ENCODE measurements at places on chromosomes 4 and X.

DNA sequence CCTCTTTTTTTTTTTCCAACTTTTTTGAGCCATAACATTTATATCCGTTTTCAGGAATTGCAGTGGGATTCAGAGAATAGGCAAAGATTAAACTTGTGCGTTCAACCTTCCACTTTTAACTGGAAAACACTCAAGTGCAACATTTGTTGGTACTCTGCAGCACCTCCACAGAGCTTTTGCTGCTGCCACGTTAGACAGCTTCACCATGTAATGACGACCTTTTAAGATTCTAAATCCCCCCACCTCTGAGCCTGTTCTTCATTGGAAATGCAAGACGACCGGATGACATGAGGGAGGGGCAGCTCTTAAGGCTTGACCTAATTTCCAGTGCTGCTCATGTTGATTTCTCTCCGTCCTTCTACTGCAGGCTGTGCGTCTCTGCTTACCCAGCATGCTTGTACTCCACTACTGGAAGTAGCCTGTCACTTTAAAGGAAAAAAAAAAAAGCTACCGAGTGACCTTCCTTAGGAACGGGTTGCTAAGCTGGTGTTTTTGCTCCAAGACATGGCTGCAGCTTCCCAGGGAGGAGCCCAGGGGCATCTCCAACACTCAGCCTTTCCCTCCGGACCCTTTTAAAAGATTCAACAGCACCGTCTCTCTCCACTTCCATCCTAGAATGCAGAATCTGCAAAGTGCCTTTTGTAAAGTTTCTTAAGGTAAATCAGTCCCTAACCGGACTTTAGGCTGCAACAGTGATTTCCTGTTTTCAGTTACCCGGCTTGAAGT lies at the start of gene CC2D2A:
CC2D2A (plus strand) TSS at position 481 of the 726 bp plus-strand sequence. CDS start 6,051 bp downstream, outside the sequence.
- no peak for DNase-seq

GRCh38 chrX:31039327-31039711 lies 32.5 kb downstream of the FTHL17 start:
- DNase-seq: no peak

- DNase-seq: no peak
Observed at GRCh38 chr4:186693159-186693815, 30.4 kb downstream of the FAT1 start.

DNA sequence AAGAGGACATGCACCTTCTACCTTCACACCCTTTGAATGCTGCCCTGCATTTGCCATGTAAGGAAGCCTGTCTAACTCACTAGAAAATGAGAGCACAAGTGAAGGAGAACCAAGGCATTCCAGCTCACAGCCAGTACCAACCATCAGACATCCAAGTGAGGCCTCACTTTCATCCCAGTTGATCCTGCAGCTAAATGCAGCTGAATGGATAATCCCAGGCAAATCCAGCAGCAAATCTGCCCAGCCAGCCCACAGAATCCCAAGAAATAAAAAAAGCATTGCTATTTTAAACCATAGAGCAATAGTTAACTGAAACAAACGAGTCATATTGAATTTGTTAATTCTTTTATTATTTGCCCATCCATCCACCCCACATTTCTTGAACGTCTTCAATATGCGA lies 112.5 kb downstream of the C4orf33 start:
- no peak for DNase-seq

- no peak for DNase-seq
Observed at GRCh38 chrX:39261446-39262147, 460.3 kb downstream of the MID1IP1 start.

DNA sequence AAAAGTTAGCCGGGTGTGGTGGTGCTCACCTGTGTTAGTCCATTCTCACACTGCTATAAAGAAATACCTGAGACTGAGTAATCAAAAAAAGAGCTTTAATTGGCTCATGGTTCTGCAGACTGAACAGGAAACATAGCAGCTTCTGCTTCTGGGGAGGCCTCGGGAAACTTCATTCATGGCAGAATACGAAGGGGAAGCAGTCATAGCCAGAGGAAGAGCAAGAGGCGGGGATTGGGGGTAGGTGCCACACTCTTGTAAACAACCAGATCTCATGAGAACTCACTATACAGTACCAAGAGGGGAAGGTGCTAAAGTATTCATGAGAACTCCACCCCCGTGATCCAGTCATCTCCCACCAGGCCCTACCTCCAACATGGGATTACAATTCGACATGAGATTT lies 64.1 kb downstream of the BEND4 start:
- no peak for DNase-seq

GRCh38 chrX:19811807-19812604 lies 75.4 kb downstream of the SH3KBP1 start:
- no peak for DNase-seq

DNA sequence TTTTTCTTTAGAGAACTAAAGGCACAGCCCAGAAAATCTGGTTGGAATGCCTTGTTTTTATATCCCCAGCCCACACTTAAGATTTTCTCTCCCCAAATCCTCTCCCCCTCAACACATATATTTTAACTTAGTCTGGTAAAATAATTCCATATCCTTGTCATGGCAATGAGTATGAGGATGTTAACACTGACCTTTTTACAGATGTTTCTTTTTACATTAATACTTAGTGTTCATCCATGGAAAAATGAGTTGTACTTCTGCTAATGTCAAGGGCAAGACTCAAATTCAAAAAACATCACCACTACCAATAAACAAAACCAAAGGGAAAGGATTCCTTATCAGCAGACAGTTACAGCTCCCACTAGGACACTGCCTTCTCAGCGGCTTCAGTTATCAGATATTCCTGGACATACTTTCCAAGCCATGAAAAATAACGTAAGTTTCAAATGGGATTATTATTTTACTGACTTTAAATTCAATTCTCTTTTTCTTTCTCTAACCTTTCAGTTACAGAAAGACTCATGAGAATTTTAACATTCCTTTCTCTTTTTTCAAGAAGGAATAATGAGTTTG lies 83.3 kb downstream of the RASL11B start:
- no peak for DNase-seq

GRCh38 chrX:134512566-134512965 lies 52.6 kb downstream of the HPRT1 start:
- DNase-seq: no peak

DNA sequence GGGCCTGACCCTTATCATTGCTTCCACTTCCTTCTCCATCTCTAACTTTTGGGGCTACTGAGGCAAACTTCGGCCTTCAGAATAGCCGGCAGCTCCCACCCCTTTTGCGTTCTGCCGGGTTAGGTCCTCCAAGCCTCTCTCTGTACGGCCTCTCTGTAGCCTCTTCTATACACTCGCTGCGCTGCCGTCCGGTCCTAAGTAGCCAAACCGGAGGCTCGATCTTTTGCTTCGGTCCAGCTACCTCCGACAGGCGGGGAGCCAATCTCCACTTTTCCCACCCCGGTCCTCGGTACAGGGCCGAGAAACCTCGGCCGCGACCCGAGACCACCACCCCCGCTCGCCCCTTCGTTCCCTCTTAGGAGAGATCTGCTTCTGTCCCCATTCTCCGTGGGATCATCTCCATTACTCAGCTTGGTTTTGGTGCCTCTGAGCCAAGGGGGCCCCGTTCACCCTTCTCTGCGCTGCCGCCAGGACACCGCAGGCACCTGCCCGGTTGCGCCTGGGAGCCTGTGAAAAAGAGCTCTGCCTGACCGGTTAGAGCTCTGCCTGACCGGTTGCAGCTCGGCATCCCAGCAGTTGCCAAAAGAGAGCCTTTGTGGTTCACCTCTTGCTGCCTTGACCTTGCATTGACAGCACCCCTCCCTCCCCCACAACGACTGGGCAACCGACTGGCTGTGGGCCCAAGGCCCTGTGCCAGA lies 1.0 kb upstream of the HTR2C start:
- DNase-seq: no peak

DNA sequence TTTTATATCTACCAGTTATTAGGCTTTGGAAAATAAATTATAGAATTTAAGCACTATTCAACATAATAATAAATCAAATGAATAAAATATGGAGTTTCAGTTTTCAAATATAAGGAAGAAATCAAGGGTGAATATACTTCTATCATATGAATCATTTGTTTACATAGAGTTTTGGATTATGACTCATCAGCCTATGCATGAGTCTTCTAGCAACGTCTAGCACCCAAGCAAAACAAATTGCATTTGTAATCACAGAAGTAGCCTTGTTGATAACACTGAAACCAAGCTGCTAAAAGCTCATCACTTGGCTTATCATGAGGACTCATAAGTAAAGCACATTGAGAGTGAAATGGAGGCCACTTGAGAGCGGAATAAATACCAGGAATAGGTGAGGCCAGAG lies 434.6 kb downstream of the PCDH11X start:
- no peak for DNase-seq

- DNase-seq: no peak
Observed at GRCh38 chrX:2463973-2464676, 36.7 kb downstream of the DHRSX start.

DNA sequence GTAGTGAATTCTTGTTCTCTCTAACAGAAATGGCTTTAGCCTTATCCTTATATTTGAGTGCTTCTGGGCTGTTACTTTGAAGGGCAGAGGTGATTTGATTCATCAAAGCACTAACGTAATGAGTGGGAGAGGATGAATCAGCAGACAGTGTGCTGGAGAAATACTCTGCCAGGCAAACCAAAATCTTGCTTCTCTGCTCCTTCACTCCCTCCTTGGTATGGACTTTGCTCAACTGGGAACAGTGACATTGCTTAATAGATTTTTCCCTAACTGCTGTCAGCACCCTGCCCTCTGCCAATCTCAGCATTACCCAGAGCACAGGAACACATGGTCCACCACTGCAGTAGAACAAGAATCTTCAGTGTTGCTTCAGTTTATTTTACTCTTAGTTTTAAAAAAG lies 56.0 kb downstream of the PDLIM5 start:
- no peak for DNase-seq

DNA sequence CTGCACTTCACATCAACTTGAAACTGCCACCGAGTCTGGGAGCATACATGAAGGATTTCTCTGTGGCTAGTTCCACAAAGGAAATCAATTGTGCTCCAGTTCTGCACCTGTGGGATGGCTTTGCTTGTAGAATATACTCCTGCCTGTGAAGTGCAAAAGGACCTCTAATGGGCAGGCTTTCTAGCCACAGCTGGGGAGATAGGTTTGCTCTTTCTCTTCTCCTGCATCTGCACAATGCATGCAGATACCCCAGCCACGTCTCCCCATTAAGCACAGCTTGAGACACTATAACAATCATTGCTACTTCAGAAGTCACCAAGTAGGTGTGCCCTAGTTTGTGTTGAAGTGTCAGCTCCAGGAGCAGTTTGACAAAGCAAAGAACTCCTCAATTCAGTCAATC lies 364.6 kb downstream of the ZIC3 start:
- DNase-seq: no peak

- DNase-seq: no peak
Observed at GRCh38 chr4:177511611-177512010, 69.4 kb upstream of the AGA start.

- no peak for DNase-seq
Observed at GRCh38 chrX:38664285-38664684, 102.9 kb downstream of the TSPAN7 start.

- DNase-seq: peak; percentile 17
Observed at GRCh38 chr4:173333658-173334084, 487 bp downstream of the HMGB2 start.

DNA sequence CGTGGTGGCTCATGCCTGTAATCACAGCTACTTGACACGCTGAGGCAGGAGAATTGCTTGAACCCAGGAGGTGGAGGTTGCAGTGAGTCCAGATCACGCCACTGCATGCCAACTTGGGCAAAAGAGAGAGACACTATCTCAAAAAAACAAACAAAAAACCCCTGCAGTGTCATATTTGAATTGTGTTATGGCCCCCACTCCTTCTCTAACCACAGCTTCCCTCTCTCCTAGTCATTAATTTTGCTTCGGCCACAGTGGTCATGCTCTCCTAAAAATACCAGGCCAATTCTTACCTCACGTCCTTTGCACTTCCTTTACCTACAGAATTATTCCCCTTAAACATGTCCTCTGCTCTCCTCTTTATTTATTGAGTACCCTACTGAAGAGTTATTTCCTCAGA lies 206.1 kb downstream of the PPP3CA start:
- no peak for DNase-seq

- DNase-seq: no peak
Observed at GRCh38 chrX:151789179-151789800, 54.7 kb downstream of the CNGA2 start.

GRCh38 chr4:174528226-174528625 lies 5.9 kb upstream of the HPGD start:
- DNase-seq: no peak

GRCh38 chr4:160414496-160414895 lies 1311.6 kb downstream of the RAPGEF2 start:
- no peak for DNase-seq

DNA sequence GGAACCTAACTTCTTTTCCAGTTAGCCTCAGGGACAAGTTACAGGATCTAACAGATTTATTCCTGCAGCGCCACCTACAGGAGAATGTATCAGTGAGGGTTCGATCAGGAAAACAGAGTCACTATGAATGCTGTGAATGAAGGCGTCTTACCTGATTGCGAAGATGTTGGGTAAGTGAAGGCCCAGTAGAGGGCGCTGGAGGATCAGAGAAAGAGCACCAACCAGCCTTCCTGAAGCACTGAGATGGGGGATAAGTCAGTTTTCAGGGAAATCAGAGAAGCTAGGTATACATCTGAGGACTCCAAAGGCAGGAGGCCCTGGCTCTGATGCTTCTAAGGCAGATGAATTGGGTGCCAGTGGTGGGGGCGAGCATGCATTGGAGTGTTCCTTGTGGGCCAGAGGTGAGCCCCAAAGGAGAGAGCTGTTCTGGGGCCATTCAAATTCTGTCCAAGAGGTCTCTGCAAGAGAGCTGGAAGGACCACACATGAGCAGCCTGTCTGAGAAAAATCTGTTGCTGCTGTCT lies 169.9 kb upstream of the AADAT start:
- peak; percentile 19 for DNase-seq

DNA sequence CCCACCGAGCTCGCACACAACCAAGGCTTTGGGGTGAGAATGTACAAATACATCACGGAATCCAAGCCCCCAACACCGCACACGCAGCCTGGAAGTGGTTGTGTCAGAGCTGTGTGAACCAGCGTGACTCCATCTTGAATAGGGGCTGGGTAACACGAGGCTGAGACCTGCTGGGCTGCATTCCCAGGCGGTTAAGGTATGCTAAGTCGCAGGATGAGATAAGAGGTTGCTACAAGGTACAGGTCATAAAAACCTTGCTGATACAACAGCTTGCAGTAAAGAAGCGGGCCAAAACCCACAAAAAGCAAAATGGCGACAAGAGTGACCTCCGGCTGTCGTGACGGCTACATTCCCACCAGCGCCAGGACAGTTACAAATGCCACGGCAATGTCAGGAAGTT lies 258.4 kb downstream of the DHRSX start:
- DNase-seq: no peak

- DNase-seq: no peak
Observed at GRCh38 chr4:169314906-169315305, 44.1 kb upstream of the SH3RF1 start.

- no peak for DNase-seq
Observed at GRCh38 chrX:57447856-57448255, 144.0 kb upstream of the ZXDB start.

- no peak for DNase-seq
Observed at GRCh38 chr4:101183666-101184373, 163.5 kb downstream of the PPP3CA start.

DNA sequence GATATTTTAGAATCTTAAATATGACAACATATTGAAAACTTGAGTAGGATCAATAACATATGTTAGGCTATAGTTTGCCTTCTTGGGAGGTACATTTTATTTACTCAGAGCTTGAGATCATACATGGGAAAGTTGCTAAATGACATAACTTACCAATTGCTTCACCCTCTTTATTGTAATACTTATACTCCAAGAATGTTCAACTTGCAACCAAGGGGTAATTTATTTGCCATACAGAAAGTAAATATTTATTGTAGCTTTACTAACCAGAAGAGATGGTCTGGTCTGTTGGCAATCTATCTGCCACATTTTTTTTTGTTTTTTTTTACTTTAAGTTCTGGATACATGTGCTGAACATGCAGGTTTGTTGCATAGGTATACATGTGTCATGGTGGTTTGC lies 426.6 kb downstream of the ARHGAP24 start:
- no peak for DNase-seq
